ENCODE measurements at places on chromosomes 4 and X. TPM values are rescaled to one million over a fixed set of nuclear protein-coding genes. Genes with fewer than 3 reads are reported as not detected.

The KCNIP4 gene
- not detected for total RNA-seq

The TACR3 gene
- under 0.01 TPM for total RNA-seq

The ARSJ gene
- total RNA-seq: 40.9 TPM

The FHIP1A gene
- total RNA-seq: 1.4 TPM

The TMPRSS11E gene
- 0.12 TPM for total RNA-seq

The GSX2 gene
- total RNA-seq: 0.12 TPM

The SETD7 gene
- 79.7 TPM for total RNA-seq

The PRDM8 gene
- 10.1 TPM for total RNA-seq

Data from uterine smooth muscle cell (primary cell).